Stimulated activated CD8-positive, alpha-beta memory T cell treated with anti-CD3 and anti-CD28 coated beads, Interleukin-15, amount 100 ng/mL, for 24 hours (primary cell): ENCODE measurements at places on chromosomes 7 and 10.

- DNase-seq: no peak
Observed at GRCh38 chr10:115981081-115981480, 291.9 kb downstream of the GFRA1 start.

- DNase-seq: no peak
Observed at GRCh38 chr10:71547312-71547711, 150.6 kb downstream of the CDH23 start.

DNA sequence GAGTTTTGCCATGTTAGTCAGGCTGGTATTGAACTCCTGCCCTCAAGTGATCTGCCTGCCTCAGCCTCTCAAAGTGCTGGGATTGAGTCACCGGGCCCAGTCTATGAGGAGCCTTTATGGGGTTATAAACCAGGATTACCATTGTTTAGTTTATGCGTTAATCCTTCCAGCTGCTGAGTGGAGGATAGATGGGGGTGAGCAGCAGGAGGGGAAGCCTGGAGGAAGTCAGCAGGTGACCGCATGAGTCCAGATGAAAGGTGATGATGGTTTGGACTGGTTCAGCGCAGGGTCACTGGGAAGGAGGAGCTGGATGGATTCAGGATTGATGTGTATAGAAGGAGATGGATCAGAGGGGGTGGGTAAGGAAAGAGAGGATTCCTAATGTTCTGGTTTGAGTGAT, 197.1 kb downstream of the ADAM12 start:
- no peak for DNase-seq

- DNase-seq: no peak
Observed at GRCh38 chr7:137847568-137848050, 835 bp upstream of the DGKI start.

DNA sequence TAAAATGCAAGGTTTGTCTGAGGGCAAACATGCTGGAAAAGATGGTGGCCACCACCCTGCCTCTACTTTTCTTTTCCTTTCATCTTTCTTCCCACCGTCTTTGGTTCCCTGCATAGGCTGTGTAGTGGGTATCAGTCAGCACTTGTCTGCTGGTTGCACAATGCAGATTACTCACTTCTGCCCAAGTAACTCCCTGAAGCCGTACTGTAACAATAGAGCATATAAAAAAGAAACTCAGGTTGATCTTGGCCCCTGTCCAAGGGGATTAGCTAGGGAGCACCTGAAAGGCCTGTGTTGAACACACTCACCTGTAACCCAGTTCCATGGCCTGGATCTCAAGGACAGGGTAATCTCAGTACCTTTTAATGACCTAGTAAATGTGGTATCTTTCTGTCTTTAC, 533.0 kb upstream of the GALNT17 start:
- no peak for DNase-seq
